ENCODE measurements at places on chromosomes 4 and X.

DNA sequence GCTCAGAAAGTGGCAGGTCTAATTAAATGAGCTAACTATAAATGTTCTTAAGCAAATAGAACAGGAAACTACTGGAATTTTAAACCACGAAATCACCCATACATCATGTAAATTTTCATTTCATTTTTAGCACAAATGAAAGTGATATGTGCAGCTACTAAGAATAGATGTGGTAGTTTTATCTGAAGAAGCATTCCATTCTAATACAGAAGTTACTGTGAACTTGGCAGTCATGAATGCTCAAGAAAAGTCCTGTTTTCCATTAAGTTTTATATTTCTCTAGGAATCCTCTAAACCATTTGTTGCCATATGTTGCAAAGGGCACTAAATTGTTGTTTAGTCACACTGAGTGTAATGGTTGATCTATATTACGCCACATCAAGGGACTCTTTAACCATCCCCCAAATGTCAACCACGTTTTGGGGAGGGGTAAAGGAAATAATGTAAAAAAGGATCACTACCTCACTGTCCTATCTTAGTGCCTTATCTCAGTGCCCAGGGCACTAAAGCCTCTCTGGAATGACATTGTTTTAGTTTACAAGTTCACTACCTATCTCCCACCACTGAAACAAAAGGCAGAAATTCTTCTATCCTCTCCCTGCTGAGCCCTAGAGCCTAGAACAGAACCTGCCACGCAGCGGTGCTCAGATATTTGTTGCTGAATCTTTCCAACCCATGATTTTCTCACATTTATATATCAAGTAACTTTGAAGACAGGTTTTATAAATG, 118.0 kb downstream of the SHISA3 start:
- peaks cover 14% of the 10 kb centered on the region for H3K4me1 ChIP-seq
- H3K36me3 ChIP-seq: no peaks in the 10 kb centered on the region
- no peaks in the 10 kb centered on the region for H3K27me3 ChIP-seq
- H3K27ac ChIP-seq: no peak overlapping the region
- DNase-seq: no peak

DNA sequence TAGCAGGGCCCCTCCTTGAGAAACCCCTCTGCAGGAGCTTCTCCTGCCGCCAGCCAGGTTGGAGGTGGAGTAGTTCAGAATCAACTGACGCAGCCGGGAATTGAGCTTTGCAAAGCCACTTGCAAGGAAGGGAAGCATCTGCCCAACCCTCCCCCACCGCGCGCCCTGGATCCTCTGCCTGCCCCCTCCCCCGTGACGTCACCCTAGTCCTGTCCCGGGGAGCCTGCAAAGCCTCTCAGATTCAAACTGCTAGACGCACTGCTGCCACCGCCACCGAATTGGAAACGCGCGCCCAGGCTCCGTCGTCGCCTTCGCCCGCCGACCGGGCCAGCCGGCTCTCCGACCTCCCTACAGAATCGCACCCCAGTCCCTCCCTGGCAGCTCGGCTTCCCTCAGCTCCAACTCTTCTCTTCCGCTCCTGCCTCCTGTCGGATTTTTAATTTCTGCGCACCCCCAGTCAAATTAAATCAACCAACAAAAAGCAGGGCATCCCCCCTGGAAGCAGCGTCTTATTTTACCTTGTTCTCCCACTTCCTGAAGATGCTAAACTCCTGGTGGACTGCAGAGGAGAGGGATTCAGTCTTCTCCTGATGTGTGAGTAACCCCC, 3.8 kb downstream of the SLITRK2 start:
- H3K4me1 ChIP-seq: peaks cover 9% of the 10 kb centered on the region
- H3K27me3 ChIP-seq: no peaks in the 10 kb centered on the region
- H3K4me3 ChIP-seq: no peak overlapping the region
- no peaks in the 10 kb centered on the region for H3K36me3 ChIP-seq
- DNase-seq: no peak

DNA sequence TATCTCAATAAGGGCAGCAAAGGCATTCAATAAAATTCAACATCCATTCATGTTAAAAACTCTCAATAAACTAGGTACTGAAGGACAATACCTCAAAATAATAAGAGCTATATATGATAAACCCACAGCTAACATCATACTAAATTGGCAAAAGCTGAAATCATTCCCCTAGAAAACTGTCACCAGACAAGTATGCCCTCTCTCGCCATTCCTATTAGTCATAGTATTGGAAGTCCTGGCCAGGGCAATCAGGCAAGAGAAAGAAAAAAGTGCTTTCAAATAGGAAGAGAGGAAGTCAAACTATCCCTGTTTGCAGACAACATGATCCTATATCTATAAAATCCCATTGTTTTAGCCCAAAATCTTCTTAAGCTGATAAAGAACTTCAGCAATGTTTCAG, 116.8 kb downstream of the TENT5D start:
- no peak overlapping the region for H3K27ac ChIP-seq
- no peaks in the 10 kb centered on the region for H3K36me3 ChIP-seq
- no peaks in the 10 kb centered on the region for H3K4me1 ChIP-seq
- no peaks in the 10 kb centered on the region for H3K27me3 ChIP-seq

DNA sequence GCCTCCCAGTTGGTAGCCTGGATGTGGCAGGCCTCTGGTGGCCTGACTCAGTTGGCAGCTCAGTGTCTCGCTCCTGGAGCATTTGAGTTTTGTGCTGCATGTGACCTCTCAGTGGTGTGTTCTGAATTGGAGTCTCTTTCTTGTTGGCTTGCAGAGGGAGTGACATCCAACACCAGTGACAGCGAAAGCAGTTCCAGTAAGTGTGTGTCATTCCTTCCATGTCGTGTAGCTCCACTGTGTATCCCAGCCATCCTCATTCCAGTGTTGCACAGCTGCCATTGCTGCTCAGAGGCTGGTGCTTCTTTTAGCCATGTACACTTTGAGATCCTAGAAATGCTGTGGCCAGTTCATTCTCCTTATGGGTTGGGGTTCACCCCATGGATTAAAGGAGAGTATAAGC, 52.4 kb downstream of the DLG3 start:
- no peaks in the 10 kb centered on the region for H3K36me3 ChIP-seq
- H3K27ac ChIP-seq: no peak overlapping the region
- H3K4me3 ChIP-seq: no peak overlapping the region
- no peak for DNase-seq

DNA sequence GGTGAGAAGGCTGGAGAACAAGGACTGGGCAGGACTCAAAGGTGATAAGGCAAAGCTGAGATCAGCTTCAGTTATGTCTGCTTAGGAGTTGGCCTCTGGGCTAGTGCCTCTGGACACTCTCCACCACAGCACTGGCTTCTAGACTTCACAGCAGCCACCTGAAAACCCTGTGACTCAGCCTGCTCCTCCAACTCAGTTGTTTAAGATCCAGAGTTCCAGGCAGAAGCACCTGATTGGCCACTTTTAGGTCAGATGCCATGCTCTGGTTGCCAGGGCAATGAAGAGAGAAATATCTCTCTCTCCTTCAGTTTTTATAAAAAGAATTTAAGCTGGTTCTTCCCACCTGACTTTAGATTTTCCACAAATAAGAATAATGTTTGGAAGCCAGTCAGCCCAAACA, 47.9 kb upstream of the BLTP1 start:
- no peaks in the 10 kb centered on the region for H3K36me3 ChIP-seq
- no peak overlapping the region for H3K4me3 ChIP-seq
- no peak overlapping the region for H3K27ac ChIP-seq
- no peaks in the 10 kb centered on the region for H3K27me3 ChIP-seq

DNA sequence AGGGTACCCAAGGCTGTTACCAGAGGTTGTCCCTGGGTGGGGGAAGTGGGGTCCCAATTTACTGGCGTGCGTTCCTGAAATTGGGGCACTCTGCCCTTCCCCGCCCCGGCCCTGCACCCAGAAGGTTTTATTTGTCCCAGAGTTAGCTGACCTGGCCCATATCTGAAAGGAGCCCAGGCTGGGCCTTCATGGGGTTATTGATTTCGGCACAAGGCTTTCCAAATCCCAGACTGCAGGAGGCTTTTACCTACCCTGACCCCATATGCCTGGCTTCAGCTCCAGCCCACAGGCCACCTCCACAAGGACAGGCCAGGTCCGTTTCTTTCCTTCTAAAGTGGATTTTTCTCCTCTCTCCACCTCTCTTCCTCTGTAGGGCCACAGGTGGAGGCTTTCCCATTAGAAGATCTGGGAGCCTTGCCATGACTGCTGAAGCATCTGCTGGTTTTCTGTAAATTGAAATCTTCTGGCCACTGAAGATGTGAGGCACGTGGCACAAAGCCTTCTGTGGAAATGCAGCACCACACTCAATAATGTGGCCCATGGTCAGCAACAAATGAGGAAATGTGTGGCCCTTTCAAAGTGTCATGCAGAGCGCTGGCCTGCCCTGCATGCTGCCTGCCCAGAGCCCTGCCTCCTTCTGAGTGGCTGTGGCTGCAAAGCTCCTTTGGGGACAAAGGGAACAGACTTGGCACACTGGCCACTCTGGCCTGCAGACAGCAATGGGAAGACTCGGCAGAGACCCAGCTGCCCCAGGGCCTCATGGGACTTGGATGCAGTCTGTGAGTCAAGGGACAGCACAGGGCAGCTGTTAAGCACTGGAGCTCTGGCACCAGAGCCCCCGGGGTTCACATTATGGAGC, 43.1 kb upstream of the MTM1 start:
- no peak for DNase-seq
- H3K27ac ChIP-seq: no peak overlapping the region
- H3K27me3 ChIP-seq: no peaks in the 10 kb centered on the region

GRCh38 chrX:77442728-77443127, 4.5 kb upstream of the FGF16 start:
- H3K27ac ChIP-seq: no peak overlapping the region
- H3K27me3 ChIP-seq: peaks cover 5% of the 10 kb centered on the region
- no peaks in the 10 kb centered on the region for H3K4me1 ChIP-seq
- no peaks in the 10 kb centered on the region for H3K36me3 ChIP-seq
- H3K4me3 ChIP-seq: no peak overlapping the region

DNA sequence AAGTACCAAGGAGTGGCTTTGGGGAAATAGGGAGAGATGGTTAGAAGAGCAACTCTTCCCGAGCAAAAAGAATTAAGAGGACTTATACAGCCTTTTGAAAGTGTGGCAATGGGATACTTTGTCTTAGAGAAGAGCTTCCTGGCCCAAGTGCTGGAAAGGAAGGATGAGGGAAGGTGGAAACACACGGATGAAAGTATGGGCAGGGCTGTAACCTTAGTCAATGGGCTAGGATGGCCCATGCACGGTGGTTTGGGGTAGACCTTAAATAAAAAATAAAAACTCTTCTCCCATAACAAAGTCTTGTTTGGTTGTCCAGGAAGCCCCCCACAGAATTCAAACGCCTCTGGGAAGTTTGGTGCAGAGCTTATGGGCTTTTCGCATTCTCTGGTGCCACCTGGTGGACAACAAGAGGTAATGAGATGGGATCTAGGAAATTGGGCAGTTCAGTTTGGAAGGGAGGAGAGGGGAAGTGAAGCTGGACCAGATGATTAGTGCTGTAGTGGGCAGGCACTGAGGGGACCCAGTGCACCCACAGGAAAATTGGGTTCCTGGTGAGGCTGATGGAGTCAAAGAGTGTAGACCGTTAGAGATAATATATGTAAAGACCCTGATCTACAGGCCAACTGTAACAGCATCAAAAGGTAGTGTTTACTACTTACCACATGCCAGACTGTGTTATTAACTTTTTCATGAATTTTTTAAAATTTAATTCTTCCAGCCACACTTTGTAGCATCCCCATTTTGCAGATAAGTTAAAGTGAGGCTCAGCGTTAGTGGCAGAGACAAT, 13.8 kb upstream of the ENOX2 start:
- no peak overlapping the region for H3K27ac ChIP-seq
- H3K4me3 ChIP-seq: no peak overlapping the region

DNA sequence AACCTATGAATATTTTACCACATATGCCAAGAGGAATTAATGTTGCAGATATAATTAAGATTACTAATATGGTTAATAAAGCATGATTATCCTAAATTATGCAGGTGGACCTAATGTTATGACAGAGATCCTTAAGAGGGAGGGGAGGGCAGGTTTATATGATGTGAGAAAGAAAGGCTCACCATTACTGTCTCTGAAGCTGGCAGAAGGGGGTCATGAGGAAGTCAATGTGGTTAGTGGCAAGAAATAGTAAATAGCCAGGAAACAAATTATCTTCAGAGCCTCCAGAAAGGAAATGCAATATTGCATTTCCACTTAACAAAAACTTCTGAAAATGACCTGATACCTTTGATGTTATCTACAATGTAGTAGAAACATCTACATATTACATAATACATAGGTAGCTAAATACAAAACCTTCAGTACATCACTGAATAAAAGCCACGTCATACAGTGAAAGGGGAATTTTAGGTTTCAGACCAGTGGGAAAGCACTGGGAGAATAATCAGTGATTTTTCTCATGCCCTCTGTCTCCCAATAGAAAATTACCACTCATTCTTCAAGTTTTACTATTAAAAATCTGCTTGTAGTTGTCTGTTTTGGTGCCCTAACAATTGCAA, 609.2 kb downstream of the SPOCK3 start:
- no peaks in the 10 kb centered on the region for H3K36me3 ChIP-seq
- no peaks in the 10 kb centered on the region for H3K4me1 ChIP-seq
- no peak overlapping the region for H3K27ac ChIP-seq
- DNase-seq: no peak

Measured in esophagus squamous epithelium (tissue), 5 donors.